Activated T-cell treated with anti-CD3 and anti-CD28 coated beads, Interleukin-2, amount 50 U/mL, for 24 hours (primary cell): ENCODE measurements at places on chromosomes 12 and 14.
A peak's percentile ranks its signal among the peaks of the same experiment; 100 is the strongest.

GRCh38 chr12:85281636-85282312 lies 1.8 kb downstream of the ALX1 start:
- DNase-seq = no peak

DNA sequence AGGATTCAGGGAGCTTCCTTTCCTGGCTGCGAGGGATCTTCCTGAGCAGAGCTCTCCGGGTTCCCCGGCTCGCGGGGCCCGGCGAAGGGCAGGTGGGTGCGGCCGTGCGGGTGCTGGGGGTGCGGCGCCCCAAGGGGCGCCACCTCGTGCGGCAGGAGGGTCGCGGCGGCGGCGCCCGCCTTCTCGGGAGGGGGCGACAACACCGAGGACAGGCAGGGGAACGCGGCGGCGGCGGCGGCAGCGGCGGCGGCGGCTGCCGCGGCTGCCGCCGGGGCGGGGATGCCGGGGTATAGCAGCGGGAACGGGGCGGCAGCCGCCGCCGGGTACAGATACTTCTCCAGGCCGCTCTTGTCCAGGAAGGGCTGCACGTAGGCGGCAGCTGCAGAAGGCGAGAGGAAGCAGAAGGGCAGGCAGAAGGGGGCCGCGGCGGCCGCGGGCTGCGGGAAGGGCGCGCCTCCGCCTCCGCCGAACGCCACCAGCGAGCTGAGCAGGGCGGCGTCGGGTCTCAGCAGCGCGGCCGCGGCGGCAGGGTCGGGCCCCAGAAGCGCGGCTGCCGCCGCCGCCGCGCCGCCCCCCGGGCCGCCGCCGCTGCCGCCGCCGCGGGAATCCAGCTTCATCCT lies 2.7 kb downstream of the BHLHE41 start:
- no peak for DNase-seq

- no peak for DNase-seq
Observed at GRCh38 chr12:16949371-16949770, 343.4 kb upstream of the LMO3 start.

GRCh38 chr12:92186038-92186470 lies 40.4 kb upstream of the BTG1 start:
- no peak for DNase-seq

DNA sequence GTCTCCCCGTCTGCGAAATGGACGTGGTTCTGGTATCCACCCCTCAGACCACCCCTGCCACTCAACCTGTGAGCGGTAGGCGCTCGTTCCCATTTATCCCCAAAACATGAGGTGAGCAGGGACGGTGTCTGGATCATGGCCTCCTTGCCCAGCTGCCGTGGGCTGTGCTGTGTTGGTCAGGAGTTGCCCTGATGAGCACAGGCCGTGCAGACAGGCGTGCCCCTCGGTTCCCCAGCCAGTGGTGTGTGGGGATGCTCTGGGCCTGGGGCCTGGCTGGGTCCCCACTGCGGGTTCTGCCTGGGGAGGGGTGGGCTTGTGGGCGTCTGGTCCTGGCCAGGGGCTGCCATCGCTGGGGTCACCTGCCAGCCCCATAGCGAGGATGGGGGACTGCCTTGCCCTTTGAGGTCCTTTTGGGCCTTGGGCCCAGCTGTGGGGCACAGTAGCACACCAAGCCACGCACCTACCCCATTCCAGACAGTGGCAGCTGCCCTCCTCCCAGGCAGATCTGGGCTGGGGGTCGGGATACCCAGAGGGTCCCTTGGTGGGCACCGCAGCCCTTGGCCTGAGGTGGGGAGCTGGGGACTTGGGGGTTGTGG lies 11.3 kb upstream of the PUS1 start:
- no peak for DNase-seq

DNA sequence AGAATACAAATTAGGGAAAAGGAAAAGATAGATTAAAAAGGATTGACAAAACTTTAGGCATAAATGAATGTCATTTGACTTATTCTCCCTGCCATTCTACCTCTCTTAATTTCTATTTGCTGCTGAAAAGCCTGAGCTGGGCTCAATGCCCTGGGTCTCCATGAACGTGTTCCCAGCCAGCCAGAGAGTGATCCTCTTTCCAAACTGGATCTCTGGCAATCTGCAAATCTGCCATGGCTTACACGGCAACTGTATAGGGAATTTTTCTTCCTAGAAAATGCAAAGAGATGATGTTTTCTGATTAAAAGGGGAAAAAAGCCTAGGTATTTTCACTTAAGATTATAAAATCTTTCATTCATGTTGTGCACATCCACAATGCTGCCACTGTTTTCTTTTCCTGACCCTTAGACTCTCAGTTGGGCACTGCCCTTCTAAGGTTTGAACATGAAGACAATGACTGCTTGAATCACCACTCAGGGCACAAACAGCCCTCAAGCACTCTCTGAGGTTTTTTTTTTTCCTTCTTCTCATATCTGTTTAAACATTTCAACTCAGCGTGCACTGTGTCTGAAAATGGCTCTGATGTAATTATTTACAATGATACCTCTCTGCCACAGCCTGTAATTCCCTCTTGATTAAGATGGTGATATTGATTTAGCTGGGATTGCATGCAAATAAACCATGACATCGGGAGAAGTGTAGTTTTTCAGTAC lies 60.3 kb downstream of the DACT1 start:
- no peak for DNase-seq

DNA sequence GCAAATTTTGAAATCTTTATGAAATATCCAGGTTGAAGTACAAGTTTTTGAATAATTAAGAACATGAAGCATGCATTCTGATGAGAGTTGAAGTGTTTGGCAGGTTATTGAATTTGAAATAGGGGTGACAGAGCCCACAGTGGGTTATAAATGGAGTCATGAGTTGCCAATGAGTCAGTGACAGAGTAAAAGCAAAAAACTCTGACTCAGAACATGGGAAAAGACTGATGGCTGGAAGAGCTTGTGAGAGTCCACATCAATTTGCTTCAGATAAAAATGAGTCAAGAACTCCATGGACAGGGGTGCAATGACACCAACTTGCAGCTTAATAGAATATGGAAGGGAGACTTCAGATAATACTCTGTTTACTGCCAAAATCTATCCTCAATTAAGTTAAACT lies 105.3 kb downstream of the SLC6A15 start:
- no peak for DNase-seq

DNA sequence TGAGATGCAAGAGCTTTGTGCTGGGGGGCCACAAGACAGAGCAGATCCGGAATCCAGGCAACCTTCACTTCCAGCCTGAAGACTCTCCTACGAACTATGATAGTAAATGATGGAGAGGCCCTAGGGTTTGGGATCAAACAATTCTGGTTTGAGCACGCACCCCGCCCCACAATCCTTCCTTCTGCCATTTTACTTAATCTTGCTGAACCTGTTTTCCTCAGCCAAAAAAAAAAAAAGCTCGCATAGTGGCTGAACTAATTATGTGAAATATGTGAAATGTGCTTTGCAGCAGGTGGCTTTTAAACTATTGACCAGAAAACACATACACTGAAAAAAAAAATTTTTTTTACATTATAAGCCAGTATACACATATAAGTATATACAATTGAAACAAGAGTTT lies 667 bp upstream of the ITFG2 start:
- no peak for DNase-seq

DNA sequence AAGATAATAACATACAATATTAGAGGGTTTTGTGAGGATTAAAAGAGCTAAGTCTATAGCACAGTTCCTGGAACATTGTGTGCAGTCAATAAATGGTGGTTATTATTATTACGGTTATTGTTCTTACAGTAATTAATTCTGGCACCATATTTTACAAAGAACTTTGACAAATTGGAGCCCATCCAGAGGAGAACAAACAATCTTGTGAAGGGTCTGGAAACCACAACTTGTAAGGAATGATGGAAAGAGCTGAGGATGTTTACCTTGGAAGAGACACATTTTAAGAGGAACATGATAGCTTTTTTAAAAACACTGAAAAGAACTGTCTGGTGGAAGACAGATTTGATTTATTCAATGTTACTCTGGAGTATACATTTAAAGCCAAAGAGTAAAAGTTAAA lies 150.5 kb upstream of the KRR1 start:
- DNase-seq = no peak

DNA sequence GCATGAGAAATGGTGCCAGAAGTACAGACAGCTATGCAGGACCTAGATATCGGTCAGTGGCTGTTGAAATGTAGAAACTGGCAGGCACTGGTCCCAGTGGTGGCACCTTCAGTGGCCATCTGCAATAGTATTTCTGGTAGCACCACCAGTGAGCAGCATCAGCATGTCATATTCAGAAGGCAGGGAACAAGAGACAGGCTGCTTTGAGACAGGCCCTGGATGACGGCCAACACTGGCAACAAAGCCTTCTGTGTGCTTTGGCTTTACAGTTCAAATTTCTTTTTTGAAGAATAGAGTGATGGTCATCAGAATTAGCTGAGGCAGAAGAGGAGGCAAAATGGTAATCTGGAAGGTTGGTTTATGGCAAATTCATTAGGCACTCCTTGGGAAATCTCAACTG lies 273.4 kb upstream of the SLC16A7 start:
- no peak for DNase-seq

GRCh38 chr12:60119327-60119726 lies 523.5 kb downstream of the SLC16A7 start:
- no peak for DNase-seq

DNA sequence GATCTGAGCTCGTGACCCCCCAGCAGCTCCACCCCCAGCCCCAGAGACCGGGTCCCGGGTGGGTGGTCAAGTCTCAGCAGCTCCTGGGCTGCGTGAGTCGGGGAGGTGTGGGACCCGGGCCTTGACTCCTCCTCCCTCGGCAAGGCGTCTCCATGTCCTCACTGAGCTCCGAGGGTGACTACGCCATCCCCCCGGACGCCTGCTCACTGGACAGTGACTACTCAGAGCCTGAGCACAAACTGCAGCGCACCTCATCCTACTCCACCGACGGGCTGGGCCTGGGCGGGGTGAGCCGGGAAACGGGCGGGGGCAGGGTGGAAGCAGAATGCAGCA lies 28.1 kb downstream of the PIGH start:
- no peak for DNase-seq

DNA sequence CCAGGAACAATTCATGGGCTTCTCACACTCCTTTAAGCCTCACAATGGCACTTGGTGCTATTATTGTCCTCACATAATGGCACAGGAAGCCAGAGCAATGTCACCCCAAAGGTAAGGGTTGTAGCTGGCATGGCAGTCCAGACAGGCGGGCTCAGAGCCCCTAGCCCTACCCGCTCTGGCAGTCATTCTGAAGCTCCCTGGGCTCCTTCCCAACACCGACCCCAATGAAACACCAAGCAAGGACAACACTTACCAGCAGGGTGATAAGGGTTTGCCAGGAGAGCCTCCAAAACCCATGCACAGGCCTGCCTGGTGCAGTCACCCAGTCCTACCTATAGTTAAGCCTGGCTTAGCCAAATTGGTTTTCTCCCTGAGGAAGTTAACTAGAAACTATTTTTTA lies 30.8 kb downstream of the MAX start:
- DNase-seq = no peak

DNA sequence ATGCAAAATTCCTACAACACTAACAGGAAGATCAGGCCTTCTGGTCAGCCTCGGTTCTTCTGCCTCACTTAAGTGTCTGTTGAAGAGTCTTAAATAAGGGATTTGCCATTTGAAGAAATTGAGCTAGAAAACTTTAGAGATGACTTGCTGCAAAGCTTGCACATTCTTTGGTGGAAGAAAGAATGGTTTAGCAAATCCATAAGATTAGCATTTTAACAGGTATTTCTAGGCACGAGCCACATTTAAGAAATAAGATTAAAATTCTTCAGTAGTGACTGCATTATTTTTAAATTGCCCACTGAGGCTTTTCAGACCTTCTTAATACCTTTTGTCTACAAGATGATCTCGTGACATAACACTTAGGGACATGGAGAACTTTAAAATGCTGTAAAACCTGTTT lies 327.1 kb downstream of the TMEM117 start:
- no peak for DNase-seq

DNA sequence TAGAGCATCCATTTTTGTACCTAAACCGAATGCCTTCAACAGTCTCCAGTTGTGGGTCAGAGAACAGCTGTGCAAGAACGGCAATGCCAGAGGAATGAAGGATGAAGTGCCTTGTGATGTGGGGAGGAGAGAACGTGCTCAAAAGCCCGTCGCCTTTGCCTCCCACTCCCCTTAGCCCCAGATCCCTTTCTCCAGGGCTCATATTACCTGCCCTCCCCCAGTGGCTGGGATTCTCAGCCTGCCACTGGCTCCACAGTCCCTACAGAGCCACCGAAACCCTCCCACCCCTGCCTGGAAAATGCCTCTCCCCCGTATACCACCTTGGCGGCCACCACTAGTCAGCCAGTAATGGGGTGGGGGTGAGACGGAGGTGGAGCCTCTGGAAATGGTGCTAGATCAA lies 158.5 kb downstream of the ZFP36L1 start:
- DNase-seq = no peak

- DNase-seq = no peak
Observed at GRCh38 chr14:59175404-59175803, 13.1 kb upstream of the DAAM1 start.

- no peak for DNase-seq
Observed at GRCh38 chr14:32259368-32260013, 56.4 kb upstream of the RNU6-8 start.

GRCh38 chr14:59339524-59340330 lies 125.5 kb downstream of the GPR135 start:
- no peak for DNase-seq

- no peak for DNase-seq
Observed at GRCh38 chr12:9051158-9051550, 61.8 kb downstream of the KLRG1 start.

DNA sequence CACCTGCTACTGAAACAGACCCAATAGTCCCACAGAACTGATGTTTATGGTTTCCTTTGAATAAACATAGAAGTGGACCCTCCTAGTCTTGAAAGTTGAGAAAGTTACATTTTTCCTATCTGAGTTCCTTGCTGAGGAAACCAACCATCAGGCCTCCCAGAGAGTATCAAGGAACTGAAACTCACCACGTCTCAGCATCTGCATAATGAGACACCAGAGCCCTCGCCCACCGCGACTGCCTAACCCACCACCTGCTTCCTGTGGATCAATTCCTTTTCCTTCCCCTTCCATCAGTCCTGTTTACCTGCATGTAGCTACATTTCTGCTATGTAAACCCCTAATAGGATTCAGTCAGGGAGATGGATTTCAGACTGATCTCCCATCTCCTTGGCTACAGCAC lies 443.2 kb upstream of the TMEM132C start:
- no peak for DNase-seq

DNA sequence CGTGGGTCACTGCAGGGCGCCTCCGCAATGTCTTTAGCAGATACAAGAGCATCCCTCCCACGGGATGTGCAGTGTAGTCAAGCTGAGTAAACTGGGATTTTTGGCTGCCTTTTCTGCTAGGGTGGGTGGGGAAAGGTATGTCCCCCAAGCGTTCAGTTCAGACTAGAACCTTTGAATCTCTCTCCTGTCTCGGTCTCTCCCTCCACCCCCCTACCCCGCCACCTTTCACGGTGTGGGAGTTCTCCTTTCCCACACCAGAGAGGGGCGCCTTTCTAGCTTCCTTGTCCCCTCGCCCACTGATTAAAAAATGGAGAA lies 525 bp upstream of the FAR2 start:
- peak; percentile 42 for DNase-seq

GRCh38 chr14:62209287-62209899 lies 447.2 kb downstream of the SNAPC1 start:
- no peak for DNase-seq
